ENCODE measurements at places on chromosomes 12 and 14.

DNA sequence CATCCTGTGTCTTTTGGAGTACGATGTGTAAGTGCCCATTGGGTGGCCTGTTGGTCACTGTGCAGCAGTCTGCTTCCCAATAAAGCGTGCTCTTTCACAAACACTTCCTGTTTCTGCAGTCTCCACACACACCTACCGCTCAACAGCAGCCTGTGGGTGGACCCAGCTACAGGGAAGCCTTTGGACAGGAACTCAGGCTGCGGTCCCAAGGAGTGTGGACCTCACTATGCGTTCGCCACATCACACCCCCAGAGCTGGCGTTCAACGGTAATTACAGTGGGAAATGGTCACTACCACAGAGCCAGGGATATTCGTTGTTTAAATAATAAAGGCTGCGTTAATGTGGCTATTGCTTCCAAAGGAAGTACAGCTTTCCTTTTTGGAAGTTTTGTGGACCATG, 16.2 kb downstream of the PSMC1 start:
- no peak for DNase-seq

DNA sequence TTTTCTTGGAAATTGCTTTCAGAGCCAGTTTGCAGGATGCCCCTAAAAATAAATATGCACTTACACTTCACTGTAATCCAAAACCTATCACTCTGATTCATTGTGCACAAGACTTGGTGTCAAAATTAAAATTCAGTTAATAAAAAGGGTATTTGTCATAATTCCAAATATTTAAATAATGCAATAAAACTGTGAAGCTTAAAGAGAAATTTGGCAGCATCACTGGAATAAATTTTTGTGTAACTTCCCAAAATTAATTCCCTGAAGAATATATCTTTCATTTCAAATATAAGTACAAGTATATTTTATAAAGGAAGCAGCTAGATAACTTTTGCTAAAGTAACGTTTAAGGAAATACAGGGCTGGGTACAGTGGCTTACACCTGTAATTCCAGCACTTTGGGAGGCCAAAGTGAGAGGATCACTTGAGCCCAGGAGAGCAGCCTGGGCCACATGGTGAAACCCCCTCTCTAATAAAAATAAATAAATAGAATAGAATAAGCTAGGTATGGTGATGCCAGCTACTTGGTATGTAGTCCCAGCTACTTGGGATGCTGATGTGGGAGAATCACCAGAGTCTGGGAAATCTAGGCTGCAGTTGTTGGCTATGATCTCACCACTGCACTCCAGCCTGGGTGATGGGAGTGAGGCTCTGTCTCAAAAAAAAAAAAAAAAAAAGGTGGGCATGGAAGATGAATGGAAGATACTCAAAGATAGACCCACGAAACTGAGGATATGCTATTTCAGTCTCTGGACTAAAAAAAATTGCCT, 233.8 kb downstream of the FBXL14 start:
- no peak for DNase-seq

- DNase-seq: no peak
Observed at GRCh38 chr14:59292028-59292427, 103.6 kb downstream of the DAAM1 start.

DNA sequence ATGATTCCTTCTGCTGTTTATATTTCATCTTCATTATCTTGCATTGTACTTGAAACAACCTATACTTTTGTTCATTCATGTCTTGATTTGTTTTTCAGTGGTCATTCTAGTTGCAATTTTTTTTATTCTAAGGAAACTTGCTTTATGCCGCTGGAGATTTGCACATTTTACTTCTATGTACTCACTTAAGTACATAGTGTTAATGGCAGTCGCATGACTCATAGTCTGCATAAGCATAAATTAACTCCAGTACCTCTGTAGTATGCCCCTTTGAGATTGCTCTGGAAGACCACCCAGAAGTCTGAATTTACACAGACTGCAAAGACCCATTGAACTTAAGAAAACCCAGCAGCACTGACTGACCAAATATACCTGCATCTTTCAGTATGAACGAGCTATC, 77.0 kb downstream of the MSRB3 start:
- no peak for DNase-seq

DNA sequence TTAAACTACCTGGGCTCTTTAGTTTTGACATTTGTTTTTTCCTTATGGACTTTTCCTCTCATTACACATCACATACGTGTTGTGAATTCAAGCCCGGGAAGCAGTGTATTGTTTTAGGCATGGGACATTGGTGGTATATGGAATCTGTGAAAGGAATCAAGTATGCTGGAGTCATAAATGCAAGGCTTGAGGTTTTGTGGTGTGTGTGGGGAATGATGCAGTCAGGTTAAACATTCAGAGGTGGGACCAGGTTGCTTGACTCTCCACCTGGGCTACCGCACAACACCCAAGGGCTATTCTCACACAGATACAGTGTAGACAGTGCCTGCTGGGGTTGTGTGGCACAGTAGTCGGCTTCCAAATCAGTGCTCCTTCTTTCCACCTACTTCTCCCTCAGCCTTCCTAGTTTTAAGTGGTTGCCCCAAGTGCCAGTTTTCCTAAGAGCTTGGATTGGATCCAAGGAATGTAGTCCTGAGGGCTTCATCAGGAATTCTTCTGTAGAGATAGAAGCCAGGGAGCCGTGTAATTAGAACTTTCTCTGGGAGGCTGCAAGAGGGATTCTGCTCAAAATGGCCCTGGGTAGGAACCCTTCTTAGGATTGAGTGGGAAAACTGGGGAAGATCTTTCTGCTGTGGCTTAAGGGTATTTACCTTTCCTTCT, 243.7 kb downstream of the C12orf75 start:
- DNase-seq: no peak

- DNase-seq: no peak
Observed at GRCh38 chr14:75794615-75795038, 133.6 kb downstream of the TTLL5 start.

GRCh38 chr14:64826845-64827244, 52.9 kb downstream of the SPTB start:
- DNase-seq: no peak

DNA sequence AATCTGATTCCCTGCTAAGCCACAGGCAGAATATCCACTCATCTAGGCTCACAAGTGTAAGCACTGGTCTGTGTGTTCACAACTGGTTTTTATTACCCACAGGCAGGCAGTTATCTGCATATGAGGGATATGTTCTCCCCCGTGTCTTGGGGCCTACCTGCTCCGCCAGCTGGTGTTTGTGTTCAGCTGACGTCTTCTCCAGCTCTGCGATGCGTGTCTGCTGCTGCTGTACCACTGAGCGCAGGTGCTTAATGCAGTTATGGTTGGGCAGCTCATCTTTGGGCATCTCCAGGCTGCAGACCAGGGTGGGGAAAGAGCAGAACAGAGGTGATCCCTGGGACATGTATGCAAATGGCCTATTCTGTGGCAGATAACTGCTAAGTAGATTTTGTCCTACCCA, 13.7 kb downstream of the RNF41 start:
- DNase-seq: no peak

DNA sequence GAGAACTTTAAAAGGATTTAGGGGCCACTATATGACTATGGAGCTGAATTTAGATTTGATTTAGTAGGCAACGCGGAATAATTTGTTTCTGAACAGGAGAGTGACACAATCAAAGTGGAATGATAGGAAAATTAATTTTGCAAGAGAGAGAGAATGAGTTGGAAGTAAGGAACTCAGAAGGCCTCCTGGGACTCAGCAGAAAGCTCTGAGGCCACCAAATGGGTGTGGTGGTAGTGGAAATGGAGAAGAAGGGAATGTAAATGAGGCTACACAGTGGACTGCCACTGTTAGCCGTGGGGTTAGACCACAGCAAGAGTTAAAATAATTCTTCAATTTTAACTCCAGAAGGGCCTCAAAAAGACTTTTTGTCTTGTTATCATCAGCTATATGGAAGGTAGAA, 102.7 kb downstream of the LRRK2 start:
- DNase-seq: no peak

GRCh38 chr14:99727096-99727870, 43.2 kb downstream of the CYP46A1 start:
- DNase-seq: no peak

DNA sequence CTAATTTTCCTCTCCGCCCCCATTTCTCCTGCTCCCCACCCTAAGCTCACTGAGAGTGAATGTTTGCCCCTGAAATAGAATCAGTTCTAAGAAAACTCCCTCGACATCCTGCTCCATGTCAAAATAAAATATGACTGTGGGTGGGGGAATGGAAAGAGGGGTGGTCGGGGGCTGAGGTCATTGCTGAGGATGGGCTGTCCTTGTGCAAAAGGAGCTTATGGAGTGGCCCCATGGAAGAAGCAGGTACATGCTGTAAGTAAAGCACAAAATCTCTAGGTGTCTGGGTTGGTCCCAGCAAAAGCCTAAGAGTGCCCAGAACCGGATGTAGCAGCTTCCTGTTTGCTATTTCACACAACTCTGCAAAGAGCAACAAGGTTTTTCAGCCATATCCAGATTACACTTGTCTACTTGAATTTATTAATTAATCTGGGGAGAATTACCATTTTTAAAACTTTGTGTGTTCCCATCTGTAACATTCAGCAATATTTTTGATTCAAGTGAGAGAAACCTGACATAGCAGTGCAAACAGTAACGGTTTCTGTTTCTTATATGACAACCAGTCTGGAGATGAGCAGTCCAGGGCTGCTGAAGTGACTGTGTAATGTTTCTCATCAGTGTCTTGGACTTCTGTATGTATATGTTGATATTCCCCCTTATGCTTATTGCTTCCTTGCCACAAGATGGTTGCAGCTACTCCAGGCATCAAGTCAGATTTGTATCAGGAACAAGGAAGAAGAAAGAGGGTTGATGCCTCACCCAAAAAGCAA, 40.4 kb upstream of the GZMB start:
- peak; percentile 15 for DNase-seq

- peak; percentile 34 for DNase-seq
Observed at GRCh38 chr12:93766796-93767523, 89.8 kb downstream of the CRADD start.

DNA sequence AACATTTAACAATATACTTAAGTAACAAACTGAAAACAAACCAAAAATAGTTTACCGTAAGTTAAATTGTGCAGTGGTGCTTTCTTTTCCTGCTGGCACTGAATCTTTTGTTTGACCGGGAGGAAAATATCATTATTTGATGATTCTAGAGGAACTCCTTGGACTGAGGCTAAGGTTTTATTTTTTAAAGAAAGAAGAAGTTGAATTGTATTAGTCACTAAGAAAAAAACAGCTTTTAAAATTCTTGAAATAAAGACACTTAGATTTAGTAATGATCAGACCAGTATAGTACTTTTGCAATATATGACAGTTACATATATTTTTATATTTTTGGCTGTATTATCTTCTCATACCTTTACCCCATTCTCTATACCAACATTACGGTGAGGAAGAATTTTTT, 10.3 kb downstream of the MIS18BP1 start:
- no peak for DNase-seq

- no peak for DNase-seq
Observed at GRCh38 chr12:131126662-131127173, 173.0 kb downstream of the ADGRD1 start.

- DNase-seq: no peak
Observed at GRCh38 chr12:114123108-114123507, 157.0 kb upstream of the RBM19 start.

DNA sequence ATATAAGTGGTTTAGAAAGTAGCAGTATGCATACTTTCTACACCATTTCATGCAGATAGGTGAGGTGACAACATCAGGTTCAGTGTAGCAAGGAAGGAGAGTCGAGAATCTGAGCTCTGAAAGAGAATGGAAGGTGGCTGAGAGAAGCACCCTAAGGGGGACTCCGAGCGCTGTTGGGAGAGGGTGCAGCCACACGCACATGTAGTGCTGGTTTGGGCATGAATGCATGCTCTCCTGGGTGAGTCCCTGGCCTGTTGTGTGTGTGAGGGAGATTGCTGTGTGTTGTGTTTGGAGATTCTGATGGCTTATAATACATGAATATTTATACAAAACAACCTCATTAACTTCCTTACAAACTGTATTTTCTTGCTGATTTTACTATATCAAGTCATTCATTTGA, 180.3 kb upstream of the LRIG3 start:
- no peak for DNase-seq

DNA sequence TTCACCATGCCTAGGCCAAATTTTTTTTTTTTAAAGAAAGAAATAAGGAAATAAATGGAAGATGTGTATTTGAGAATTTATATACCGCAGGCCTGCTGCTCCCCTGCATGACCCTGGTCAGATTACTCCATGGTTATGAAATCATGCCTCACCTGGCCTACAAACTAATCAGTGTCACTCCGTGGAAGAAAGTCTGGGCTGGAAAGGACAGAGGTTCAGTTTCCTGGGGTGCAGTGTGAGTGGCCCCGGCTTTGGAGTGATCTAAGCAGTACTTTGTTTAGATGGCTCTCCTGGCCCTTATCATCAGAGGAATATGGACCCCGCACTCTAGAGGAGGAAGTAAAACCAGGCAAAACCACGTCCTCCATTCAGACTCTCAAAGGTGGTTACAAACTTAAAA, 9.6 kb downstream of the APOBEC1 start:
- no peak for DNase-seq

GRCh38 chr14:65167072-65167645, 64.8 kb upstream of the MAX start:
- DNase-seq: no peak

GRCh38 chr12:96193725-96194575, at the start of gene ELK3:
ELK3 (plus strand) TSS chr12:96194375.
- peak; percentile 33 for DNase-seq

DNA sequence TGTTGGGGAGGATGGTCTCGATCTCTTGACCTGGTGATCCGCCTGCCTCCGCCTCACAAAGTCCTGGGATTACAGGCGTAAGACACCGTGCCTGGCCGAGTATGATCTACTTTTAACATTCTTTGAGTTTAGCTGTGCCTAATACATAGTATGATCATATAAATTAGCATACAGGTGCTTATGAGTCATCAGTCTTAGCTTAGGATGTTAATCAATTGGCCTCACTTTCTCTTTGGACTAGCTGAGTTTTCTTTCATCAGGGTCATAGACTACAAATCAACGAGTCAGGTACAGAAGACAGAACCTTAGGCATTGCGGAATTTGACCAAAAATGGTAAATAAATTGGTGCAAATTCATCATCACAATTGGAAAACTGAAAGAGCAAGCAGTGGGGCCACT, 2.2 kb downstream of the SLC25A21 start:
- DNase-seq: no peak

- no peak for DNase-seq
Observed at GRCh38 chr12:104490850-104491249, 34.1 kb downstream of the CHST11 start.

GRCh38 chr12:52010692-52011601, 4.2 kb downstream of the TAMALIN start:
- DNase-seq: no peak

DNA sequence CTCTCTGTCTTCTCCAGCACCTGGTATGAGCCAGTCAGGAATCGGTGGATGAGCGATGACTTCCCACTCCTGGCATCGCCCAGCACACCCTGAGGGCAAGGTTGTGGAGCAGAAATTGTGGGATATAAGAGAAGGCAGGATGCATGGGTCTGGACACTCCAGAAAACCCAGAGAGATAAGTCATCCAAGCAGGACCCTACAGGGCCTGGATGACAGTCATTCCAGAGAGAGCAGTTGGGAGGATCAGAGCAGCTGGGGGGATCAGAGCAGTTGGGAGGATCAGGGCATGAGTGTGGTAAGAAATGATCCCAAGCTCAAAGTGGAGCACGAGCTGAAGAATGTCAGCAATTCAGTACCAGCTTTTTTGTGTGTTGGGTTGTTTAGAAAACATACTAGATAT, 4.0 kb downstream of the AGAP2 start:
- no peak for DNase-seq
